Activated B cell treated with CpG ODN at 0.5 μM for 24 hours (primary cell): ENCODE measurements at places on chromosomes 2 and 18. TPM values are rescaled to one million over a fixed set of nuclear protein-coding genes. Genes with fewer than 3 reads are reported as not detected.
A peak's percentile ranks its signal among the peaks of the same experiment; 100 is the strongest.

Gene COX5B
- 156 and 183 TPM in 2 replicates for total RNA-seq

Gene ACVR1C
- 0.20 and 0.32 TPM in 2 replicates for total RNA-seq

Gene GPR75
- 5.7 and 6.3 TPM in 2 replicates for total RNA-seq

Gene TGOLN2
- total RNA-seq: 103 and 119 TPM in 2 replicates

Gene CLHC1
- total RNA-seq: 7.1 and 10.5 TPM in 2 replicates

Gene GDF7
- total RNA-seq: 5.9 and 6.7 TPM in 2 replicates

Gene C2orf66
- total RNA-seq: not detected in 2 replicates

Gene FEV
- not detected in 2 replicates for total RNA-seq

Gene RAMP1
- total RNA-seq: 3.9 and 4.4 TPM in 2 replicates

Gene DYTN
- total RNA-seq: not detected in 2 replicates

- no peak for DNase-seq
Observed at GRCh38 chr18:12703096-12703567, 290 bp downstream of the PSMG2 start.

DNA sequence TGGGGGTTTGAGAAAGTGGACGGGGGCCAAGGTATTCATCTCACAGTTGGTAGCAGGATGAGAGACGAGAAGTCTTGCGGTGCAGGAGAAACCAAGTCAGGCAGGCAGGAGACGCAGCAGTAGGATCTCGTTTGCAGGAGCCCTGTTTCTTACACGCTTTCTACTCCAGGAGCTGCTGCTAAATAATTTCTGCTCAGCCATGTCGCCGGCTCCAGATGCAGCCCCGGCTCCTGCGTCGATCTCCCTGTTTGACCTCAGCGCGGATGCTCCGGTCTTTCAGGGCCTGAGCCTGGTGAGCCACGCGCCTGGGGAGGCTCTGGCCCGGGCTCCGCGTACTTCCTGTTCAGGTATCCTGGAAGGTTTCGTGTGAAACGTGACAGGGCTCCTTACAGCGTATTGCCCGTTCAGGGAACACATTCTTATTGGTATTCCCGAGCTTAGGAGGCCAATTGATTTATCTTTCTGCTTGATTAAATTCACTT is 494 bp downstream of the ANKZF1 start:
- peak; percentile 36 for DNase-seq

- DNase-seq: no peak
Observed at GRCh38 chr18:77733292-77733903, 483.8 kb downstream of the GALR1 start.

DNA sequence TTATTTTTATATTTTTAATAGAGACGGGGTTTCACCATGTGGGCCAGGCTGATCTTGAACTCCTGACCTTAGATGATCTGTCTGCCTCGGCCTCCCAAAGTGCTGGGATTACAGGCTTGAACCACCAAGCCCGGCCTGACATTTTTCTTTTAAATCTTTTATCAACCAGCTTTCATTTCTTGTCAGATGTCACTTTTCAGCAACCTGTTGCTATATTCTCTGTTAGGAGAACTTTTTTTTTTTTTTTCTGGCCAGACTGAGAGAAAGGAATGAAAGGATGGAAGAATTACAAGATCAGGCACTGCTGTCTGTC is 146.3 kb downstream of the TGIF1 start:
- no peak for DNase-seq

- DNase-seq: no peak
Observed at GRCh38 chr2:38527338-38528007, 75.3 kb downstream of the HNRNPLL start.

- no peak for DNase-seq
Observed at GRCh38 chr18:52465391-52465790, 125.4 kb downstream of the DCC start.

DNA sequence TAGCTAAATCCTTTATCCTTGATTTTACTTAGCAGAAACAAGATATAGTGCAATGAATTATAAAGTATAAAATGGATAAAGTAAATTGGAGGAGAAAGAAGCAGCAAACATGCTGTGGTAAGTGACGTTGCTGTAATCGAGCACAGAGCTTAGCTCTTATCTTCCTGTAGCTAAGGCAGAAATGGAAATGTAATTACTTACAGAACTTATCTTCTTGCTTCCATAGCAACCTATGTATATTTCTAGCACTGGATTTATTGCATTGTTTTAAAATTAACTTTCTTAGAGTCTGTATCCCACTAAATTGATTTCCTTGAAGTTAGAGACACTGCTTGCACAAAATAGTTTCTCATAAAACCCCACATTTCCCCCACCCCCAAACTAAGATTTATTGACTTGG is 130.6 kb upstream of the MC4R start:
- DNase-seq: no peak

GRCh38 chr2:213834331-213834730 is 550.1 kb downstream of the SPAG16 start:
- no peak for DNase-seq

GRCh38 chr18:57791911-57792310 is 11.2 kb downstream of the ATP8B1 start:
- no peak for DNase-seq

DNA sequence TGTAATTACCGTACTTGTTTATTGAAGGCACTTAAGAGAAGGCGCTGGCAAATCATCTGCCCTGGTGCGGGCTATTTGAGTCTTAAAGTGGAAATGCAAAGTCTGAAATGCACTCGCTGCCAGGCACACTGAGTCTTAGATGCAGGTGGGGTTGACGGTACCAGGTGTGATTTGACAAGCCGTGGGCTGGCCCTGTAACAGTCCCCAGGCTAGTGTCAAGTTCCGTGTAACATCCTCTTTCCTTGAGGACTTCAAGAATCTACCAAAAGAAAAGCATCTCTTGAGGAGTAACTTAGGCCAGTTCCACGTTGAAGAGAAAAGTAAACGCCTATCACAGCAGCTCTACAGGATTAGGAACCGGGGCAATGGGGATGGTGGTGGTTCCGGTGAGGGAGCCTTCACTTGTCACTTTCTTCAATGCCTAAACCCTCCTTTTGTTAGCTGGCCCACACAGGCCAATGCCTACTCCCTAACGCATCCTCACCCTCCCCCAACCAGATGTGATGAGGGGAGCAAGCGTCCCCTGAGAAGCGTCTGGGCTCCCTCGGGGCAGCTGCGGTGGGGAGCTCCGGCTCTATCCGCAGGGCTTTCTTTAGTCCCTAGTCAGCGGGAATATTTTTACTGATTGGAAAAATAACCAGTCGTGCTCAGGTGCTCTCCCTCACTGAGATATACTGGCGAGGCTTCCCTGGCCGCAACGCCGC is 1.5 kb upstream of the UGP2 start:
- DNase-seq: no peak

- DNase-seq: no peak
Observed at GRCh38 chr2:25566094-25566493, 107.3 kb downstream of the DTNB start.

DNA sequence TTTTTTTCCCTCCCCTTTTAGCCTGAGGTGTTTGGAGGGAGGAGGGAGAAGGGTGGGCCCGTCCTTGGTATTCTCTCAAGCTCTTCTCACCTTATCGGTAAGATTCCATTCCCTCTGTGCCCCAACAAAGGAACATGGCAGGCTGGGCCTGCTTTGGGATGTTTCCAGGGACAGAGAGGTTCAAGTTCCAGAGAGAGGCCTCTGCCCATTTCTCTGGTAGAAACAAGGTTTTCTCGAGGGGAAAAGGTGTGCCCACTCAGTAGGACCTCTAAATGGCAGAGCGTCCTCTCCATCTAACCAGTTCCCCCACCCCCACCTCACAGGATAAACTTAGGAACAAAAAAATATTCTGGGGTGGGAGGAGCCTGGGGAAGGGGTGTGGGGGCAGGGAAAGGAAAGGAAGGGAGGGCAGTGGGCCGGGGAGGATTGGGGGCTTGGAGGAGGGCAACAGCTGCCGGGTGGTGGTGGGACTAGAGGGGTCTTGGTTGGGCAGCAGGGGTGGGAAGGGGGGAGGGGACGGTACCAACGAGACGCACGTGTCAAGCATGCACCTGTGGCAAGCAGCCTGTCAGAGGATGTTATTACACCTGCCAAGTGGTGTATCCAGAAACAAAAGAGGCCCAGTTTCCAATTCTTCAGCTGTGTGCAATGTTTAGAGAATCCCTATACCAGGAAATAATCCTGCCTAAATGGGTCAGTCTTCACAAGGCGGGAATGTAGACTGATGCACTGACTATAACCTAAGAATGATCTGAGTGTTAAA is 2.1 kb downstream of the PCBP1 start:
- no peak for DNase-seq

- DNase-seq: no peak
Observed at GRCh38 chr2:168119515-168120141, 127.8 kb downstream of the STK39 start.

- DNase-seq: no peak
Observed at GRCh38 chr18:75107931-75108276, 101.0 kb downstream of the PTGR3 start.

DNA sequence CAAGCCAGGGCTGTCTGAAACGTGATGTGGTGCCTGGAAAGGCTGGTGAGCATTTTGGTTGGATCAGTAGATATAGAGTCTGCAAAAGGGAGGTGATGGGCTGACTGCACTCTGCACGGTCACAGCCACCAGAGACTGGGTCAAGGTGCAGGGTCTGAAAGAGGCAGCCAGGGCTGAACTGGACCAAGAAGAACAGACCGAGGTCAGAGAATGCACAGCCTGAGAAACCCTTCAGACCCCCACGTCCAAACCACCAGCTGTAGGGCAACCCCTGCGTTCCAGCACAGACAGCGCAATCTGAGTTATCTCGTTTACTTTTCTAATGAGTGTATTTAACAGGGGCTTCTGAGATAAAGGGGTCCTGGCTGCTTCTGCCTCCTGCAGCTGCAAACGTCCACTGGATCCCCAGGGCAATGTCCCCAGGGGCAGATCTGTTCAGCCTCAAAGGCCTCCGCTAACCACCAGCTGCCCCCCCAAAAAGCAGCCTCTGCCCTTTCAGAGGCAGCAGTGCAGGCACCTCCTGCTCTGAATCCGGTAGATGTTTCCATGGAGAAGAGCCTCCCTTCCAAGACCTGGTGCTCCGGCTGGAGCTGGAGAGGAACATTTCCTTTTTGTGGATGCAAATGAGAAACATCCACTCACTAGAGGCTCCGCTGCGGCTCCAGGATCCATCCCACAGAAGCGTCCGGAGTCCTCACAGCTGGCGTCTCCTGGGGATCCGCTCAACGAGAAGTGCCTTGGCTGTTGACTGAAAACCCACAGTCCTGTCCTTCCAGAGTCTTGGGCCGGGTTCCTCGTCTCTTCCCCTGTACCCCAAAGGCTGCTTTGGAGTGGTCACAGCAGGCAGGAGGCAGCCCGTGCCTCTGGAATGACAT is 970 bp upstream of the KCNG2 start:
- DNase-seq: no peak

DNA sequence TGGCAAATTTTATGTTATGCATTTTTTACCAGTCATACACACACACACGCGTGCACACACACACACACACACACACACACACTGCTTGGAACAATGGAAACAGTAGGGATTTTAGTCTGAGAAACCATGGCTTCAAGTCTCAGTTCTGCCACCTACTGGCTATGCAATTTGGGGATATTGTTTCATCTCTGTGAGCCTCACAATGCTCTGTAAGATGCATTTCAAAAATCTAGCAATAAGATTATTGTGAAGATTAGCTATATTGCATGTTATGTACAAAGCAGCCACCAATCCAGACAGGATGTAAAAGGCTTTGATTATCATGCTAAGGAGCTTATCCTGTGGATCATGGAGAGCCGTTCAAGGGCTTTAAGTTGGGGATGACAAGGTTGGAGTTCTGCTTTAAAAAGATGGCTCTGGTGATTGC is 401.4 kb downstream of the NBAS start:
- DNase-seq: no peak

DNA sequence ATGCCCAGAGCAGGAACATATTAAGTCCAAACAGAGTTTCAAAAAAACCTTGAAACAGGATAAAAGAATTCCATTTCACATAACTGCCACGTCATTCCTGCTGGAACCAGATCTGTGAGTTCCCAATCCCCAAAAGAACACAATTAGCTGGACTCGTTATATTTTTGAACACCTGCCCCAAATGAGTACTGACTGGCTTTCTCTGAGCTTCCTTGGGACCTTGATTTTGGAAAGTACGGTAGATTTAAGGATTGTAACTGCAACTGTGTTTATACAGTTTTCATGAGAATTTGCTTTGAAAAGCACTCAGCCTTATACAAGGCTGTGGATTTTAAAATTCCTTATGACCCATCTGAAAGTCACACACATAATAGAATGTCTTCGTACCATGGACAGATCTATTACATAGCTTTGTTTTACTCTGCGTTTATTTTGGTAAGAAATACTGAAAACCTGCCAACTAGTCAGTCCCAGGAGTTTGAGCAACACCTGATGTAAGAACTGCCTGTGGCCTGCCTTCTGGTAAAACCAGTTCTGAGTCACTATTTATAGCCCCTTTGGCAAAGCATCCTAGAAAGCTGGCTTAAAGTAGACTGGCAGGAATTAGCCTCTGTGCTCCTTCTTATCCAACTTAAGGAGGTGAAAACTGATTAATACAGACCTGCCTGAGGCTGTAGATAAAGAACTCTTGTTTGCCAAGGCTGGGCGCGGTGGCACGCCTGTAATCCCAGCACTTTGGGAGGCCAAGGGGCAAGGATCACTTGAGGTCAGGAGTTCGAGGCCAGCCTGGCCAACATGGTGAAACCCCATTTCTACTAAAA is 48.1 kb downstream of the MERTK start:
- no peak for DNase-seq

DNA sequence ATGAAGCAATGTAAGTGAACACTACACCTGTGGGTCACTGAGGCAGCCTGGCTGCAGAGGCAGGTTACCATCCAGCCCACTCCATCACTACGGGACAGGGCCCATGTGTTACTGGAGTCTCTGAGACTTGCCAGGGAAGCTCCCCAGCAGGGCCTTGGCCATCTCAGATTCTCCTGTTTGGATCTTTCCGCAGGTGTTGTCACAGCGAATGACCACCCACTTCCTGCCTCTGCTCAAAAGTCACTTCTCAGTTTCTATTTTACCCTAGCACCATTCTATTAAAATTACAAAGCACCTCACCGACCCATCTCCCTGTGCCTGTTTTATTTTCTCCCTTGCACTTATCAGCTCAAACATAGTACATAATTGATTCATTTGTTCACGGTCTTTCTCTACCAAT is 34.5 kb upstream of the L3MBTL4 start:
- DNase-seq: no peak

- DNase-seq: no peak
Observed at GRCh38 chr2:3535467-3535793, 16.1 kb upstream of the ADI1 start.
